Stimulated activated CD4-positive, alpha-beta T cell treated with anti-CD3 and anti-CD28 coated beads, TNF-alpha, amount 100 ng/mL, for 4 hours (primary cell): ENCODE measurements at places on chromosomes 1 and 21.

GRCh38 chr1:50930193-50930592, 29.9 kb downstream of the FAF1 start:
- DNase-seq, result no peak

DNA sequence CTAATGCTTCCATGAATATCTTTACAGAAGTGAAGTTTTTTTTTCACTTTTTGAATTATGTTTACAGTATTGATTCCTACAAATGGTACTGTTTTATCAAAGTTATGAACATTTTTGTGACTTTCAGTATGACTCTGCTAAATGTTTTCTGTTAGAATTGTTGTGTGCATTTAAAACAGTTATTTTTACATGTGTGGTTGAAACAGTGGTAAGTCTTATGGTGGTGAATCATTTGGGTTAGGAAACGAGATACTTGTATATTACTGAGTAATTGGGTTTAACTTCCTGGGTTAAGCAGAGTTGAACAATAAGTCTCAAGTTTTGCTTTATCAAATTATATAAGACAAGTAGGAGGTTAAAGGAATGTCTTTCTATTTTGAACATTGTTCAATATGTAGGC, 66.8 kb downstream of the VPS13D start:
- no peak for DNase-seq

DNA sequence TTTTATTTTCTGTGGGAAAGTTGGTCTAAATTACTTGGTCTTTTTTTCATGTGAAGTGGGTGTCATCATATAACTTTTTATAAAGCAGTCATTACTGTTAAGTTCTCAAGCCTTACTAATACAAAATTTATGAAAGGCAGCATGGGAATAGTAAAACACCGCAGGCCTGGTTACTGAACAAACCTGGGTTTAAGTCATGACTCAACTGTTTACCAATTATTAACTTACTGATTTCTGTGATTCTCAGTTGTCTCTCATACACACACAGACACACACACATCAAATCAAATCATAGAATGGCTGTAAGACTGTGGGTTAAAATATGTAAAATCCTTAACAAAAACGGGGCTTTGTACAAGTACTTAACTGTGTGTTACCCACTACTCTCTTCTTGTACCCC, 14.6 kb downstream of the MAEL start:
- DNase-seq, result no peak

DNA sequence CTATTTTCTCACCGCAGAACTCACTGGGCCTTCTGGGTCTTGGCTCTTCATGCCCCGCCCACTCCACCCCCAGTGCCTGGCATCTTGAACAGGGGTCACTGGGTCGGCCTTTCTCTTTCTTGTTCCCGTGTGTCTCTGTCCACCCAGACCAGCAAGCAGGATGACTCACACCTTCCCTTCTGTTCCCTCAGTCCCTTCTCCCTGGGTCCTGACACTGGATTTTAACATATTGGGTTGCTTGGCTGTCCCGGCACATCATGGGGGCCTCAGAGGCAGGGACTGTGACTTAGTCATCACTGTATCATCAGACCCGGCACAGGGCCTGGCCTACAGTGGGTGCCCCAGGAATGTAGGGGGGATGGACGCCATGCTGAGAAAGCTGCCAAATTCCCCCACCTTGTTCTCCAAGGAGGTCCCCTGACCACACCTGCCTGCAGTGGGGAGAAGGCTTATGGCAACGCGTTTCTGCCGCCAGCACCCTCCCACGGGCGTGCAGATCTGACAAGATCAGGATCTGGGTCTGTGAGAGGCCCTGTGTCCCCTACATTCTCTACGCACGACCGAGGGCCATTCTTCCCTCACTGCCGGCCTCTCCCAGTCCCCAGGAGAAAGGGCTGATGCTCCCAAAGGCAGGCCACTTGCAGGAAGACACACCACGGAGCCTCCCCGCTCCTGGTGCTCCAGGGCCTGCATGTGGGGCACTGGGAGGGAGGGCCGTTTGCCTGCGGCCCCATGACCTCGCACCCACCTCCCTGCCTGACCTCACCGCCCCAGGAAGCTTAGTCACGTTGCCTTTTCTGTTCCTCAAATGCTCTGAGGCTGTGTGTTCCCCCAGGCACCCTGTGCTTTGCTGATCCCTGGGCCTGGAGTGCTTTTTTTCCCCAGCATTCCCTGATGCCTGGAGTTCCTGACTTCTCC, 157.2 kb upstream of the TMEM51 start:
- no peak for DNase-seq

- no peak for DNase-seq
Measured at GRCh38 chr1:220890602-220891001, 11.4 kb downstream of the HLX start.

DNA sequence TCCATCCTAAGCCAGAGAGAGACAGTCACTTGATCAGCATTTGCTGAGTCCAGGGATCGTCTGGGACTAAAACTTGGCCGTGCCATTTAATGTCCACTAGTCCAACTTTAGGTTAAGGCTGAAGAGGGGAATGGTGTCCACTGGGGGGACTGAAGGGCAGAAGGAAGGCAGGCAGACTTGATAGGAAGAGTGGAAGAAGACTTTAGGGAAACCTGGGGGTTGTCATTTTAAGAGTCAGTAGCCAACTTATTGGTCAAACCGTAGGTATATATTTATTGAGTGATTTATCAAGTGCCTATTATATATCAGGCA, 1.3 kb upstream of the LMOD1 start:
- DNase-seq, result no peak

GRCh38 chr21:17513214-17514123, 626 bp downstream of the CXADR start:
- DNase-seq, result no peak

GRCh38 chr1:17573518-17574041, 34.1 kb downstream of the ARHGEF10L start:
- no peak for DNase-seq

GRCh38 chr1:34726861-34727260, 28.0 kb upstream of the GJB5 start:
- DNase-seq, result no peak

GRCh38 chr1:236692742-236693141, 6.4 kb downstream of the ACTN2 start:
- DNase-seq, result no peak

GRCh38 chr21:20721151-20721550, 277.1 kb upstream of the NCAM2 start:
- DNase-seq, result no peak

DNA sequence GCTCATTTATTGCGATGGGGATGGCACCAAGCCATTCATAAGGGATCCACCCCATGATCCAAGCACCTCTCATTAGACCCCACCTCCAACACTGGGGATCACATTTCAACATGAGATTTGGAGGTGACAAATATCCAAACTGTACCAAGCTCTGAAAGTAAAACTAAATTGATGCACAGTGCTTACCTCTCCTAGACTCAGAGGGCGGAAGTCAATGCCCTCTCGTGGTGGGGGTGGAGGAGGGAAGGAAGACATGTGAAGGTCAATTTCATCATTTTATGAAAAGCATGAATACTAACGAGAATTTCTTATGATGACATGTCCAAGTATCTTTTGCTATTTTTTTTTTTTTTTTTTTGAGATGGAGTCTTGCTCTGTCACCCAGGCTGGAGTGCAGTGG, 120.0 kb downstream of the PGBD5 start:
- DNase-seq, result no peak

GRCh38 chr1:14713077-14713476, 114.6 kb downstream of the KAZN start:
- no peak for DNase-seq

GRCh38 chr1:111179968-111180533, 20.4 kb downstream of the DENND2D start:
- DNase-seq, result no peak
